ENCODE measurements at places on chromosomes 12 and 14. TPM values are rescaled to one million over a fixed set of nuclear protein-coding genes. Genes with fewer than 3 reads are reported as not detected.

The LUM gene
- polyA plus RNA-seq: 194 TPM

The SIX4 gene
- polyA plus RNA-seq: 7.0 TPM

The GLIPR1 gene
- polyA plus RNA-seq: 12.4 TPM

The KRT78 gene
- not detected for polyA plus RNA-seq

- DNase-seq: no peak
These were observed 22.0 kb upstream of the WDR89 start for GRCh38 chr14:63663428-63664341.

DNA sequence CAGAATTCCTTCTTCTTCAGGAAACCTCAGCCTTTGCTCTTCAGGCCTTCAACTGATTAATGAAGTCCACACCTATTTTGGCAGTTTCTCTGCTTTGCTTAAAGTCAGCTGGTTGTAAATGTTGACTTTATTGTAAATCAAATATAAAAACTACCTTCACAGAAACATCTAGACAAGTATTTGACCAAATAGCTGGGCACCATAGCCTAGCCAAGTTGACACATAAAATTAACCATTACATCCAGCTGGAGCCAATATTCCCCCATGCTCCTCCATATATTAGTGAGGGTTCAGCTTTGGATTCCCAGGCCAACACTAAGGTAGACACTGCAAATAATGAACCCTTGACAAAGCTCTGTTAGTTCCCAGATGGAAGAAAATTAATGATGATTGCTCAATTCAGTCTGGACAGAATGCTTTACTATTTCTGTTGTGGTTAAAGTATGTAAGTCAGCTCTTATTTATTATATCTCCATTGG is 125.5 kb downstream of the ZFP36L1 start:
- DNase-seq: no peak

- DNase-seq: no peak
These were observed 99.6 kb downstream of the RIN3 start for GRCh38 chr14:92613008-92613658.

DNA sequence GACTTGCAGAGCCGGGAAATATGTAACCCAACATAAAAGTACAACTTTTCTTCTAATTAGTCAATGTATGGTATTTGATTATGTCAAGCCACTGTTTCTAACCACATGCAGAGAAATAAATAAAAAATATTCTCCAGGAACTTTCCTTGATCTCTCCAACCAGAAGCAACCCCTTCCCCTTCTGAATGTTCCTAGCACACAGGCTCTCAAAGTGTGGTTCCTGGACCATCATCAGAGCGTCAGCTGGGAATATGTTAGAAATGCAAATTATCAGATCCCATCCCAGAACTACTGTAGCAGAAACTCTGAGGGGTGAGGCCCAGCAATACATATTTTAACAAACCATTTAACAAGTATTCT is 21.0 kb upstream of the ITPR2 start:
- no peak for DNase-seq

- no peak for DNase-seq
These were observed 26.2 kb upstream of the KTN1 start for GRCh38 chr14:55553791-55554190.

GRCh38 chr12:27975222-27976136 is 2.9 kb upstream of the PTHLH start:
- DNase-seq: no peak

All from left renal pelvis (tissue), 4 donors.